ENCODE measurements at places on chromosomes 2 and 18.

DNA sequence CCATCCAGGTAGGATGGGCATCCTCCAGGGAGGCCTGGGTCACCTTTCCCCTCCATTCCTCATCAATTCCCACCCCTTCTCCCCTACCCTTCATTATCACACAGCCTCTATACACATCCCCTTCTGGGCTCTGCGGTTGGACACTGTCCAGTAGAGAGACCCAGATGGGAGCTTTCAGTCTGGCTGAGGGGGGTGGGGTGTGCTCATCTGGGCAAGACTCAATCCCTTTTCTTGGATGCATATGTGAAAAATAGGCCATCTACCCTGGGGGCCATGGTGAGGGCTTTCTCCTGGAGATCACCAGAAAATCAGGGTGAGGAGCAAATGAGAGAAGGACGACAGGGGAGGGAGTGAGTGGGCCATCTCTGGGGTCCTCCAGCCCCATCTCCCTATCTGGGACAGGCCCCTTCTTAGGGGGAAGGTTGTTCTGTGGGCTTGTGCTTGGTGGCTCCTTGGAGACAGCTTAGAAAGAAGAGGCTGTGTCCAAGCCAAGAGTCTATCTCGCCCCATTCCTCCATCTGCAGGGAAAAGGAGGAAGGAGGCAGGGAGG lies 160.1 kb downstream of the DYSF start:
- DNase-seq = no peak

GRCh38 chr18:46756025-46756558 lies 761 bp downstream of the ST8SIA5 start:
- DNase-seq = no peak

- DNase-seq = no peak
Measured at GRCh38 chr18:12861637-12862036, 22.4 kb downstream of the PTPN2 start.

- no peak for DNase-seq
Measured at GRCh38 chr18:79323471-79323870, 72.3 kb upstream of the NFATC1 start.

DNA sequence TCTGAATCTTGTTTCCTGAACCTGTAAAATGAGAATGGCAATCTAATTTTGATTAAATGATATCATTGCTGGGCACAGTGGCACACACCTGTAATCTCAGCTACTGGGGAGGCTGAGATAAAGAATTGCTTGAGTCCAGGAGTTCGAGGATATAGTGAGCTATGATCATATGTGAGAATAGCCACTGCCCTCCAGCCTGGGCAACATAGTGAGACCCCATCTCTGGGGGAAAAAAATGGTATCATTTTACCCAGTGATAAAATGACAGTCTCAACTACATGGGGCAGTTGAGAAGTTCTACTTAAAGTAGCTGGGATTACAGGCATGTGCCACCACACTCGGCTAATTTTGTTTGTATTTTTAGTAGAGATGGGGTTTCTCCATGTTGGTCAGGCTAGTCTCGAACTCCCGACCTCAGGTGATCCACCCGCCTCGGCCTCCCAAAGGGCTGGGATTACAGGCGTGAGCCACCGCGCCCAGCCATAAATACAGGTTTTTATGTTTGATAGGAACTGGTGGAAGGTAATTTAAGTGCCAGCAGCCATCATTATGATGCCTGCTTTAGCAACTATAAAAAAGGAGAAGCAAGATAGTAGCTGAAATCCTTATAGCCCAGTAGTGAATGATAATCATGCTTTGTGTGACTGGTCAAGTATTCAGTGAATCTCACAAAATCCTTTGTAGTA lies 17.0 kb downstream of the BZW1 start:
- DNase-seq = no peak

- no peak for DNase-seq
Measured at GRCh38 chr2:182550234-182550633, 123.4 kb upstream of the PDE1A start.

DNA sequence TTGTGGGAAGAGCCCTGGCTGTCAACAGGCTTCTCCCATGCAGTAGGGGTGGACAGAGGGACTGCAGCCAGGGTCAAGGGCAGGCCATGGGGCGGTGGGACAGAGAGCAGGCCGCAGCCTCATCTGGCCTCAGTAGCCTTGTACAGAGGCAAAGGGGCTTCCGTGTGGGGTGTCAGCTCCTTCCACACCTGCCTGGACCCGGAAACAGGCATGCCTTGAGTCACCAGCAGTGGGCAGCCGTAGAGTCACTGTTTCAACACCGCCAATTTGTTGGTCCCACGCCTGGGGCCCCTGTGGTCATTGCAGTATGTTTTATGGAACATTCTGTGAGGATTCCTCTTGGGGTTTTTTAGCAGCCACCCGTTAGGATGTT lies 173.0 kb downstream of the SMAD7 start:
- no peak for DNase-seq

DNA sequence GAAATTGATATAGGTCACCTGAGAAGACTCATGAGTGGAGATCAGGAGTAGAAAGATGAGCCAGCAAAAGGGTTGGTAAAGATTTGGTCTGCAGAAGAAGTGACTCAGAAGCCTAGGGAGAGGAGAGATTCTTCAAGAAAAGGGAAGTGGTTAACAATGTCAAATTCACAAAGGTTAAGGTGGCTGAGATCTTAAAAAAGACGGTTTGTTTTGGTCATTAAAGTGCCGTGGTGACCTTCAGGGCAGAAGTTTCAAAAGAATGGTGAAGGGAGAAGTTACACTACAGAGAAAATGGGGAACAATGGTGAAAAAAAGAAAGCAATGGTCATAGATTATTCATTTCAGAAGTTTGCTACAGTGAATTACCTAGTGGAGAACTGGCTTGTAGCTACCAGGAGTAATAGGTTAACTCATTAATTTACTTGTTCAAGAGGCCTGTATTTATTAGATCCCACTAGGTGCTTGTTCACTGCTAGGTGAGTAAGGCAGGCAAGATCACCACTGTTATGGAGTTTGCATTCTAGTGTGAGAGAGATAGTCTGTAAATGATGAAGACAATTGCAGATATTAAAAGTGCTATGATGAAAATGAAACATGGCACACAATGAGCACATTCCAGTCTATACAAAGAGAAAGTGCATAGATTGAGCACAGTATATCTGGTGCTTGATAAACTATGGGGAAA lies 43.0 kb downstream of the FBXO48 start:
- no peak for DNase-seq

GRCh38 chr2:191508738-191509137 lies 169.2 kb upstream of the NABP1 start:
- no peak for DNase-seq

DNA sequence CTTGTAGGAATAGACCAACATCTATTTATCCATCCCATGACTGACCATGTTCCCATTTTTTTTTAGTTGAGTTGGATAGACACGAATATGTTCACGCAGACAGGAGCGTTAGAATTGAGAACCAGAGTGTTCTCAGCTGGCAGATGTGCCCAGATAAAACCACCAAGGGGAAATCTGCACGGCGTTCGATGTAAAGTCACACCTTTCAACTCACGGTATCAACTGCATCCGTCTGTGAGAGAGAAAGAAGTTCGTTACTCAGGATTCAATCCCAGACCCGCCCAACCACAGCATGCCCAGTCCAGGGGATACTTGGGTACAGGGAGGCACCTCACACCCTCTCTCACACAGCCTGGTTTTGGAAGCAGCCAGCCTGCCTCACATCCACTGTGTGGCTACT lies 26.1 kb downstream of the MAL start:
- no peak for DNase-seq

DNA sequence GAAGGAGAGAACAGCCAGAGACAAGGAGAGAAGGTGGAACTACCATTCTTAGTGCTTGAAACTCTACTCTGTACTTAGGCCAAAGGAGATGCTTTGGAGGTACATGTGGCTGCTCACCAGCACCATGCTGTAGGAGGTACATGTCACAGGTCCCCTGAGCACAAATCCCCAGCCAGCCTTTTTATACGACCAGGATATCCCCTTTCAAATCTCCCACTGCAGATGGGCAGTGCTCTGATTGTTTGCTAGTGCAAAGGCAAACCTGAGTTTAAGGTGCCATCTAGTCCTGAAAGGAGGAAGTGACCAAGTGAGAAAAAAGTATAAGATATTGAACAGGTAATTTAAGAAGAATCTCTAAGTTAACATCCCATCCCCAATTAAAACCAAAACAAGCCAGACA lies 17.1 kb upstream of the TTC21B start:
- no peak for DNase-seq

GRCh38 chr2:109630441-109631430 lies 16.6 kb downstream of the SOWAHC start:
- DNase-seq = no peak

- no peak for DNase-seq
Measured at GRCh38 chr2:192123847-192124246, 70.9 kb downstream of the TMEFF2 start.

- no peak for DNase-seq
Measured at GRCh38 chr2:75342504-75343175, 143.3 kb upstream of the TACR1 start.

GRCh38 chr2:11480406-11480805 lies 14.4 kb upstream of the E2F6 start:
- no peak for DNase-seq

GRCh38 chr2:79437433-79438267 lies 75.2 kb upstream of the CTNNA2 start:
- no peak for DNase-seq

GRCh38 chr2:101479810-101480209 lies 4.9 kb upstream of the RFX8 start:
- DNase-seq = no peak

DNA sequence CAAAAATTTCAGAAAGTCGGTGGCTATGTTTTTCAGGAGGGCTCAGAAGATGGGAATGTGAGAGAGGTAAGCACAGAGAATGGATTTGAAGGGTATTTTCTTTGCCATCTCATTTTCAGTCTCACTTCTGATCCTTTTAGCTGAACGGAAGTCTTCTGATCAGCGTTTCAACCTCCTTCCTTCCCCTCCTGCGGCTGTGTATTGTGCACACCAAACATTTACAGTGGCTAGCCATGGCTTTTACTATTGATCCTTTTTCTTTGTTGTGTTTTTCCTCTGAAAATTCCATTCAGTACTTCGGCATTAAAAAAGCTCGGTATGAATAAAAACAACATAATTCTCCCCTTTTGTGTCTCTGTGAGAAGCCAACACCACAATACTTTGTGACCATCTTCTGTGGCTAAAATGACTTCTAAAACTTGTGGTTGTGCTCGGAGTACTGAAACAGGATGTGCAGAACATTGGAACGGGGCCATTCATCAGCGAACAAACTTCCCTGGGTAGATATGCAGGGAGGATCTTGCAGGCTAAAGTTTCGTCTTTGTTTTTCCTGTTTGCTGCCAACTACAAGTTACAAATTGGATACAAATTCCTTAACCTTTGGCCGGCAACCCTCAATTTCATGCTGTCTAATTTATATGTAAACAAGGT lies 260.8 kb upstream of the FAM98A start:
- DNase-seq = no peak

DNA sequence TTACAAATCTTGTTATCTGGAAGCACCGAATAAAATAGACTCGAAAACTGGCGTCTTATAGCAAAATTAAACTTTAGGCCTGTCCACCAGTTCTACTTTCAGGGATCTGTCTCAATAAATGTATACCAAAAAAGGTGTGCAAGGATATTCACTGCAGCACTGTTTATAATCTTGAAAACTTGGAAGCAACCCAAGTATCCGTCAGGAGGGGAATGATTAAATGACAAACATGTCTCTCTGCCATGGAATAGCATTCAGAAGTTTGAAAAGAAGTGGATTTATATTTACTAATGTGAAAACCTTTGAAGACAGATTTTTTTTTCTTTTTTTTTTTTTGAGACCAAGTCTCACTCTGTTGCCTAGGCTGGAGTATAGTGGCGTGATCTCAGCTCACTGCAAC lies 32.3 kb upstream of the SATB2 start:
- DNase-seq = no peak

- no peak for DNase-seq
Measured at GRCh38 chr2:174522553-174522952, 35.7 kb upstream of the GPR155 start.

DNA sequence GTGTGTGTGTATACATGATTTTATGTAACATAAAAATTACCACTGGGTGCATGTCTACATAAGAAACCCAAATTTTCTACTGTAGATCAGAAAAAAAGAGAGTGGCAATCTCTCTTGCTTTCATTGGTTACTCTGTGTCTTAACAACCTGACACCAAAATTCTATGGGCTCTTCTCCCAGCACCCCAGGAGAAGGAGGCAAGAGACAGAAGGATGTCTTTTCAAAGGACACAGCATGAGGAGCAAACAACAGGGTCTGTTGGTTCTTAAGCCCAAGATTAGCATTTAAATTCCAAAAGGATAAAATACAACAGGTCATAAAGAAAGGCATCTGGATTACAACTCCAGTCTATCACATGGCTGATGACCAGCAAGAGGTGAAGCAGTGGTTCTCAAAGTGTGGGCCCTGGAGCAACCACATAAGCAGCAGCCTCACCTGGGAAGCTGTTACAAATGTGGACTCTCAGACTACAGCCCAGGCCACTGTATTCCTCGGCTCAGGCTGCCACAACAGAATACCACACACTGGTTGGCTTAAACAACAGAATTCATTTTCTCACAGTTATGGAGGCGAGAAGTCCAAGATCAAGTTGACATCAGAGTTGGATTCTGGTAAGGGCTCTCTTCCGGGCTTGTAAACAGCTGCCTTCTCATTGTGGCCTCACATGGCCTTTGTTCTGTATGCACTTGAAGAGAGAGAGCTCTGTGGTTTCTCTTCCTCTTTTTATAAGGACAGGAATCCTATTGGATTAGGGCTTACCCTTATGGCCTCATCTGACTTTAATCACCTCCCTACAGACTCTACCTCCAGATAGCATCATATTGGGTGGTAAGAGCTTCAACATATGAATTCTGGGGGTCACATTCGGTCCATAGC lies 79.8 kb upstream of the RNF152 start:
- no peak for DNase-seq

GRCh38 chr2:128260239-128261138 lies 58.2 kb downstream of the HS6ST1 start:
- DNase-seq = no peak

DNA sequence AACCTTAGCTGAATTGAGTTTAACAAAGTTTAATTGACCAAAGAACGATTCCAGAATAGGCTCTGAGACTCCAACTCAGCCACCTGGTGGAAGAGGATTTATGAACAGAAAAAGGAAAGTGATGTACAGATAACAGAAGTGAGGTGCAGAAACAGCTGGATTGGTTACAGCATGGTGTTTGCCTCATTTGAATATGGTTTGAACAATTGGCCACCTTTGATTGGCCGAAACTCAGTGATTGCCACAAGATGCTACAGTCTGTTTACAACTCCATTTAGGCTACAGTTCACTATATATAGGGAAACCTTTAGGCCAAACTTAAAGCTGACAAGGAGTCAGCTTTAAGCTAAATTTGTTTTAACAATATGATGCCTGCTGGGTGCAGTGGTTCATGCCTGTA lies 28.1 kb upstream of the SLC35G4 start:
- DNase-seq = no peak

- no peak for DNase-seq
Measured at GRCh38 chr18:49910986-49911385, 97.7 kb upstream of the ACAA2 start.

Measured in stimulated activated CD4-positive, alpha-beta T cell treated with anti-CD3 and anti-CD28 coated beads, Interleukin-2, amount 100 ng/mL, for 4 hours (primary cell).